ENCODE measurements at places on chromosomes 7 and 10.
A peak's percentile ranks its signal among the peaks of the same experiment; 100 is the strongest.

DNA sequence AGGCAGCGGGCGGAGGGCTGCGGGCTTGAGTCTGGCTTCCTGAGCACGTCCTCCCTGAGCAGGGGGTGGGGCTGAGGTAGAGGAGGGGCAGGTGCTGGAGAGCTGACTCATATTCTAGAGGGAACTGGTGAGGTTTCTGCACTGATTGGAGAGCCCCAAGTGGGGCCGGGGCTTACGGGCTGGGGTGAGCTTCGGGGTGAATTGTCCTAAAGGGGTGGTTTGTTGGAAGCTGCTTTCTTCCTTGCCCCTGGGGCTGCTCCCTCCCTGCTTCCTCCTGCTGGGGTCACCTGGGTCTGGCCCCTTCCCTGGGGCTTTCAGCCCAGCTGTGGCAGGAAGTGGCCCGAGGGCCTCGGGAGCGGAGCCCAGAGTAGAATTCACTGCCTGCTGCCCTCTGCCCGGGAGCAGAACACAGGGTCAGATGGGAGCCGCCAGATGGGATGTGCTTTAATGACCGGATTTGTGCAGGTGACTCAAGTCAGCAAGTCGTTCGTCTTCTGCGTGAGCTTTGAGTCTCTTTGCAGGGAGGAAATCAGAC is 48.6 kb downstream of the FAM20C start:
- DNase-seq = peak; percentile 58

DNA sequence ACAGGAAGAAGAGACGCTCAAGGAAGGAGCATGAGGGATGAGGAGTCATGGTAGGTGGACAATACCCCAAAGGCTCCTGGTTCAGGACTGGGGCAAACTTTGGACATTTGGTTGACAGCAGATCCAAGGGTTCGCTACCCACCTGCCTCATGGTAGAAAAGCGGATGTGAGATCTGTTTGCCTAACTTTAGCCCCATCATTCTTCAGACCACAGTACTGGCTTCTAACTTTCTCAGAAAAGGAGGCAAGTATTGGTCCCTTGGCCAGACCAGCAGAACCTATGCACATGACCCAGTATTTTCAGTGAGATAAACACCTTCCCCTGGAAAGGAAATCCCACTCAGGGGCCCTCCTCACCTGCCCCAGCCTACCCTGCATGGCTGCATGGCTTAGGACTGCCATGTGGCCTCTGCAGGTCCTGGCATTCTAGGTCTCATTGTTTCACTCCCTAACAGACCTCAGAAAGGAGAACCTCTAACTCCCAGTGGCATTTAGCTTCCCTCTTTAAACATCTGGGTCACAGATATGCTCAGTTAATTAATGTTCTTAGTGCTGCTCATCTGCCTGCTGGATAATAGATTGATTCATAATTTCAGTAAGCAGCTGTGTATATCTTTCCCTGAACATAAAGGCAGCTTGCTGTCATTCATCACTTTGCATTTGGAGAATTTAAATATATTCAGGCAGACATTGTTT is 574.1 kb downstream of the GALNT17 start:
- no peak for DNase-seq

DNA sequence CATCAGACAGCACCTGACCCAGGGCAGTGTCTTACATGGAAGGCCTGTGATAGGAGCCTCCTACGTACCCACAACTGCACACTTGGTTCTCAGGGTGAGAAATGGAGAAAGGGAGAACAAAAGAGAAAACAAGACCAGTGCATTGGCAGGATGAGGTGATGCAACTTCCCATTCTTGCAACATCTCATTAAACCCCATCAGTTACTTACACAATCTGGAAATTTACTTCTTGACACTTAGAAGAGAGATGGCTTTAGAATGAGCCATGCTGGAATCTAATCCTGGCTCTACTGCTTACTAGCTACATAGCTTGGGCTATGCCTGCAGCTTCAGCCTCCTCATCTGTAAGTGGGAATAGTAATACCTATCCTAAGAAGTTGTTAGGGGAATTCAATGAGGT is 391.7 kb downstream of the KCNMA1 start:
- no peak for DNase-seq

GRCh38 chr7:156928406-156928747 is 21.1 kb upstream of the NOM1 start:
- no peak for DNase-seq

GRCh38 chr10:69407621-69408301 is 9.0 kb downstream of the TACR2 start:
- DNase-seq = no peak

GRCh38 chr7:149228831-149229471 is 10.5 kb upstream of the ZNF212 start:
- no peak for DNase-seq

- DNase-seq = peak; percentile 79
Observed at GRCh38 chr10:37488792-37489657, 363.6 kb downstream of the ANKRD30A start.

DNA sequence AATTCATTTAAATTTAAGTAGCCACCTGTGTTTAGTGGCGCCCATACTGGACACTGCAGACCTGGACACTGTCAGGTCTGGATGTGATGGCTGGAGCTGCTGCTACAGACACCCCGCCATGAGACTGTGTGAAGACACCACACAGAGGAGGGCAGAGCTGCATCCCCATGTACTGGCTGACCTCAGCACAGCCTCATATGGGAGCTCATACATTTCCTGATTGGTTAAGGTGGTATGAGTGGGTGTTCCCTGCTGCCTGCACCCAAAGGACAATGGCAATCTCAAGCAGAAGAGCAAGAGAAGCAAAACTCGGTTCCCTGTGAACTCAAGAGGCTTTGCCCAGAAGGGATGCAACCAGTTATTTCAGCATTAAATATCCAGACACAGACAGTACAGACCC is 60.0 kb downstream of the DLG5 start:
- DNase-seq = no peak

DNA sequence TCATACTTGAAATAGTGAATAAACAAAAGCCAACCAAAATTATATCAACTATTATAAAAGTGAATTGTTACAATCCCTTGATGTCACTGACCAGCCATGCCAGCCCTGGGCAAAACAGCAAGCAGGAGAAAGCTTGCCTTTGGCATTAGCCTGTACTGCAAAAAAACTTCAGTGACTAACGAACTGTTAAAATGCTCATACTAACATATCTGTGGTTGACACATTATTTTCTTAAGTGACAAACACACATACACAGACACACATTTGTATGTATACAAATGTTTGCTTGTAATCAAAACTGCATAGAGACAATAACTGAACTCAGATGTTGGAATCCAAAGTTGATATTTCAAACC is 29.5 kb downstream of the CHCHD3 start:
- DNase-seq = no peak

- DNase-seq = no peak
Observed at GRCh38 chr7:129609666-129610065, 1.9 kb upstream of the NRF1 start.

- DNase-seq = no peak
Observed at GRCh38 chr7:3463696-3464095, 162.6 kb downstream of the SDK1 start.

GRCh38 chr7:155795401-155795800 is 16.9 kb downstream of the SHH start:
- DNase-seq = no peak

GRCh38 chr7:15845868-15846267 is 159.4 kb upstream of the MEOX2 start:
- no peak for DNase-seq

- no peak for DNase-seq
Observed at GRCh38 chr10:93139059-93139655, 65.5 kb downstream of the CYP26A1 start.

Measured in RWPE1 (cell line).